ENCODE measurements at places on chromosomes 16 and 17. TPM values are rescaled to one million over a fixed set of nuclear protein-coding genes. Genes with fewer than 3 reads are reported as not detected.

The IGSF6 gene
- 2.8 TPM for polyA plus RNA-seq

DNA sequence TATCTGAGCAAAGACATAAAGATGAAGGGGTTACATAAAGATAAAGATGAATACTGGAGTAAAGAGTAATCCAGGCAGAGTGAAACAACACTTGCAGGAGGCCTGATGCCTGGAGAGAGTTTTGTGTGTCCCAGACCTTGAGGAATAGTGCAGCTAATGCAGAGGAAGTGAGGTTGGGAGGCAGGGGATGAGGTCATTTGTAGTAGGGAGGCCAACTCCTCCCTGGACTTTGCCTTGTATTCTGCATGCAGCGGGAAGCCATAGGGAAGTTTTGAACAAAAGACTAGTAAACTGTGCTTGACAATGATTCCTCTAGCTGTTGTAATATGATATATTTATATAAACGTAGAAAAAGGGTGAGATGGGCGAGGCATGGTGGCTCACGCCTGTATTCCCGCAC, 356.6 kb downstream of the KCNJ2 start:
- DNase-seq: no peak

GRCh38 chr17:12097326-12097725, 76.6 kb downstream of the MAP2K4 start:
- no peak for DNase-seq

GRCh38 chr17:40606548-40607353, 40.9 kb downstream of the SMARCE1 start:
- no peak for DNase-seq

- DNase-seq: no peak
These were observed 584 bp downstream of the TCAP start for GRCh38 chr17:39665642-39666224.

GRCh38 chr17:944266-944826, 35.2 kb downstream of the NXN start:
- no peak for DNase-seq

DNA sequence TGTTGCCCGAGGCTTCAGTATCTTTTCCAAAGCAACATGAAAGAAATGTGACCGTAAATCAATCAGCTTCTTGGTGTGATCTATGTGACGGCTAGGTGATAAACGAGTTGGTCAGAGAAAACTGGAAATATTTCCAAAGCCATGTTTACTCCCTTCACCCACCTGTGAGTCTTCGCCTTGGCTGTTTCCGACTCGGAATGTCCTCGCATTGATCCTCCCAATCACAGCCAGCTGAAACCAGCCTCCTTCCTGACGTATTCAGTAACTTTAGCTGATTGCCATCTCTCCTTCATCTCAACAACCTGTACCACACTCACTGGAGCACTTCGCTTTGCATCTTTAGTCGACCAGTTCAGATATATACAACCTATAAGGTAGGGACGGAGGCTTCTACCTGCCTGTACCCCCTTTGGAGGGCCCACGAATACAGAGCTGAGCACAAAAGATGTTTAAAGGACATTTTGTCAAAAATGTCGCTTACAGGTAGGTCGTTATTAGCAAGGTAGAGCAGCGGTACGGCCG, 705 bp downstream of the KRABD2 start:
- DNase-seq: no peak

DNA sequence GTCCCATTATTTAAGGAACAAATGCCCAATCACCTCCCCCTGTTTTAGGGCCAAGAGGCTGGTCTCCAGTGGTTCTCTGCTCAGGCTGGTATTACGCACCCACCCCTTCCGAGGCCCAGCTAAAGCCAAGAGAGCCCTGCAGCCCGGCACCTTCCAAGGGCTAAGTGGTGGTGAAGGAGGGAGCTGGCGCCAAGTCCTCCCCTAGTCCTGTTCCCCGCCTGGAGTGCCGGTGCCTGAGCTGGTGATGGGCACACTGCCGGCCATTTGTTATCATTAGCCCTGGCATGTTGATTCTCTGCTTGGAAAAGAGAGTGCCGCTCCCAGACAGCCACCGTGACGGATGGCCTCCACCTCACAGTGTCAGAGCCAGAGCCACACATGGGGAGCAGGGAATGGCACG, 31.9 kb downstream of the GRIN2C start:
- no peak for DNase-seq

DNA sequence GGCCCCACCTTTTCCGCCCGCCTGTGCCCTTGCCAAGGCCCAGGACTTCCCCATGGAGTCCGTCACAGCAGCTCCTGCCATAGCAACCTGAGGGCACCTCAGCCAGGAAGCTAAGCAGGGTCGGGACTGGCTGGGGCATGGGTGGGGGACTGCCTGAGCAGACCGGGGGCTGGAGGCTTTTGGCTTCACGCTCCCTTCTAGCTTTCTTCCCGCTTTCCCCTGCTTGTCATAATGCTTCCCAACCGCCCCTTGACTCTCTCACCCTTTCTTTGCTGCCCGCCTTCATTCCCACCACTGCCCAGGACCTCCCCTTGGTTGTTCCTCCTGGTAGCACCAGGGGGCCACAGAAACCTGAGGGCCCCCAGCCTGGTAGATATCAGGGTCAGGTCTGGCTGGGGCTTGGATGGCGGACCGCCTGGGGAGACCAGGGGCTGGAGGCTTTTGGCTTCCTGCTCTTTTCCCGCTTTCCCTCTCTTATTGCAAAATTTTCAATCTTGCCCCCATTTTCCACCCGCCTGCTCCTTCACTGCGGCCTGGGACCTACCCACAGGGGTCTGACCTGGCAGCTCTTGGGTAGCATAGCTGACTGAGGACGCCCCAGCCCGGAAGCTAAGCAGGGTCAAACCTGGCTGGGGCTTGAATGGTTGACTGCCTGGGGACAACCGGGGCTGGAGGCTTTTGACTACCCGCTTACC, 2287.7 kb downstream of the TP53TG3F start:
- no peak for DNase-seq

DNA sequence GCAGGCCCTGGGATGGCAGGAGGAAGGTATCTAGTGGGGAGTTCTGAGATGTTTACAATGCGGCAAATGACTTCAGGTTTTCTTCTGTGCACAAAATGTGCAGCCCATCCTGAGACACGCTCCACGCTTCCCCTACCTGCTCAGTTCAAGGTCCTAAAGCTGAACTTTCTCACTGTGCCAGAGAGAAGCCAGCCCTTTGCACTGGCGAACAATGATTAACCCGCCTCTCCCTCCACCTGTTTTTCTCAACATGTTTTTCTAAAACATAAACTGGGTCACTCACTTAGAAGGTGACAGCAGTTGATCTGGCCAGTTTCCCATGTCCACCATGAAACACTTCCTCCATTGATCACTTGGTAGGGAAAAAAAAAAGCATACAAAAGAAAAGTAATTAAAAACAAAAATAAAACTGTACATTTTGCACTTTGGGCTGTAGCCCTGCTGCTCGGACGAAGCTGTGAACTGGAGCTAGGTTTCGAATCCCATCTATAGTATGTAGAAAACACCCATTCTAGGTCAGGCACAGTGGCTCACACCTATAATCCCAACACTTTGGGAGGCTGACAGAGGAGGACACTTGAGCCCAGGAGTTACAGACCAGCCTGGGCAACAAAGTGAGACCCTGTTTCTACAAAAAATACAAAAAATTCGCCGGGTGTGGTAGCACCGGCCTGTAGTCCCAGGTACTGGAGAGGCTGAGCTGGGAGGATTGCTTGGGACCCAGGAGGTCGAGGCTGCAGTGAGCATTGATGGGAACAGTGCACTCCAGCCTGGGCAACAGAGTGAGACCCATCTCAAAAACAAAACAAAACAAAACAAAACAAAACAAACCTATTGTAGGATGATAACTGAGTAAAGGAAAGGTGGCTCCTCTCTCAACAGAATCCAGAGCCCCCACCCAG, 6.1 kb upstream of the G6PC1 start:
- DNase-seq: no peak

DNA sequence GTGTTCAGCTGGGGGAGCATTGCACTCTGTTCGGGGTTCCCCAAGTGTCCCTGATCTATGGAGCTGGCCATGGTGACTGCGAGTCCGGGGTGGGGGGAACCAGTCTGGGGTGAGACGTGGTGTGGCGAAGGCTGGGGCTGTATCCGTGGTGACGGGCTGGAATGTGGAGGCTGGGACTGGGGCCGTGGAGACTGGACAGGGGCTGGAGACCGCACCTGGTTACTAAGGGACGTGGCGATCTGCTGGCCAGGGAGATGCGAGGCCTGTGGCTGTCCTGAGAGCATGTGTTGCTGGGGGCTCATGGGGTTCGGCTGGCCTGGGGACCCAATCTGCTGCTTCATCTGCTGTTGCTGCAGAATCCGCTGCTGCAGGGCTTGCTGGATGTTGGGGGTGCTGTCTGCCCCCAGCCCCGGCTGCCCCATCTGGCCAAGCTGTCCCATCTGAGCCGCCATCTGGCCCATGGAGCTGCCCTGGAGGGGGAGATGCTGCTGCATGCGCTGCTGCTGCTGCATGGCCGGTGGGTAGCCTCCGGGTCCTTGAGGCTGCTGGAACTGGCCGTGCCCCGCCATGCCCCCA, 10.6 kb upstream of the TRAP1 start:
- DNase-seq: no peak

GRCh38 chr17:37761059-37761458, 16.2 kb upstream of the HNF1B start:
- no peak for DNase-seq

DNA sequence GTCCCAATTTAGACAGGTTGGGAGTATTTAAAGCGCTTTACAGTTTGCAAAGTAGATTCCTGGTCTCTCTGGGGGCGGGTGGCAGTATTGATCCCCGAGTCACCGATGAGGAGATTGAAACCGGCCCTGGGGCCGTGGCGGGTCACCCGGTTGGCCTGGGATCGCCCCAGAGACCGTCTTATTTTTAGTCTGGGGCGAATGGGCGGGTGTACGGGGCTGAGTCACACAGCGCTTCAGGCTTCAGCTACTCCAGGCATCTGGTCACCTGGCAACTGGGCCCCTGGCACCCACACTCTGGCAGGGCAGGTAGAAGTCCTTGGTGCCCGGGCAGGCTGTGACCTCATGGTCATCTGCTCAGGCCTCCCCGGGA, 669 bp downstream of the MIEF2 start:
- DNase-seq: no peak
